ENCODE measurements at places on chromosomes 5 and 9.

DNA sequence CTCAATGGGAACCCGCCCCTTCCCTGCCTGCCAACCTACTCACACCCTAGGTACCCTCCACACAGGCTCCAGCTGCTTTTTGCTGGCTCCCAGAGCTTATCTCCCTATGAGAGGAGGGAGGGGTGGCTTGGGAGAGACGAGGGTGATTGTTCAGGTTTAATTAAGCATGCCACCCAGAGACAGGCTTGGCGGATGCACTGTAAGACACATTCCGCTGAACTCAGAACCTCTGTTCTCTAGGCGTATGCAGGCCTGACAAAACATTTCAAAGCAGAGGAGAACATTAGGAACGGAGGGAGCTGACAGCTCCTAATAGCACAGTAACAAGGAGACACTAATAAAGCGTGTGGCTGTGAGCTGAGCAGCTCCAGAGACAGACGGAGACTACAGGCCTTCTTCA lies 80.1 kb downstream of the TRIM32 start:
- no peak for DNase-seq

- no peak for DNase-seq
These were observed 13.6 kb downstream of the IL33 start for GRCh38 chr9:6229186-6229585.

DNA sequence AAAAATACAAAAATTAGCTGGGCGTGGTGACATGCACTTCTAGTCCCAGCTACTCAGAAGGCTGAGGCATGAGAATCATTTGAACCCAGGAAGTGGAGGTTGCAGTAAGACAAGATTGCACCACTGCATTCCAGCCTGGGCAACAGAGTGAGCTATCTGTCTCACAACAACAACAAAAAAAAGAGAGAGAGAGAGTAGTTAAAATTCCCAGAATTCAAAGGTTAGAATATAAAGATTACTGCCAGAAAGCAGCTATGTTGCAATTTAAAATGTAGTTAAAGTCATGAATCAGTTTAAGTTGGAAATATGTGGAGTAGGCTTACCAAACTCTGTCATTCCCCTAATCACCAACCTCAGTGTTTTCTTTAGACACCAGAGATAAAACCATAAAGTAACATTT lies 58.7 kb upstream of the SUSD1 start:
- DNase-seq, result no peak

GRCh38 chr5:83281658-83282057 lies 189.9 kb upstream of the VCAN start:
- no peak for DNase-seq

- no peak for DNase-seq
These were observed 91.3 kb downstream of the PDE6A start for GRCh38 chr5:149853331-149853648.

GRCh38 chr9:1051584-1052275 lies 1.6 kb downstream of the DMRT2 start:
- DNase-seq, result no peak

GRCh38 chr5:112846556-112846955 lies 14.5 kb upstream of the SRP19 start:
- DNase-seq, result no peak

- DNase-seq, result peak; percentile 66
These were observed 33.3 kb upstream of the ABCA1 start for GRCh38 chr9:104961238-104961637.

DNA sequence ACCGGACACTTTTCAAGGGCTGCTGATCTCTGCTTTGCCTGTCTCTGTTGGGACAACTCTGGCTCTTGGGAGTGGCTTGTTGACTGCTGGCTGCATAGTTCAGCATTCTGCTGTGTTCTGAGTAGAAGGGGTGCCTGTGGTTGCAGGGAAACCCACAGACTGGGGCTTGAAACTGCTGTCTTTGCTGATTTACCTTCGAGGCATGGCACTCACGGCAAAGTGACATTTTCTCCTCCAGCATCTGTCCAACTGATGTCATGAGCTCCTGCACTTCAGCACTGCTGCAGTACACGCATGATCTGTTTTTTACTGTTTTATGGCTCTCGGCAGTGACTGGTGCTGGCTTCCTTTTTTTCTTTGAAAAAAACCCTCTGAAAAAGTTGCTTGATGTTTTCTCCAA lies 69.2 kb downstream of the SPATA31D1 start:
- DNase-seq, result no peak
